ENCODE measurements at places on chromosomes 6 and 20.

DNA sequence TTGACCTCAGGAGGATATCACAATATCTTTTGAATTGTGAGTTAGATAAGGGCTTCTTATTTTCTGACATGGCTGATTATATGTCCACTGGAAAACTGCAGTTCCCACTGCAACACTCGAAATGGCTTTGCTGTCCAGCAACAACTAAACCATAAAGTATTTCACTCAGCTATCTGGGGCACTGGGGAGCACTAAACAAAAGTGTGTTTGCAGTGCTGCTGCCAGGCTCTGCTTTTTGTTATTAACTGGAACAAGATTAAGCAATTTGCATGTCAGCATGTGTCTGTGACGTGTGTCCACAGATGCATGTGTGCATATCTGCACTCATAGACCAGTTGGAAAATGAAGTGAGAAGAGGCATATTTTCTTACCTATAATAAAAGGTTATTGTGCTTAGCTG lies 107.8 kb upstream of the CCN2 start:
- DNase-seq: no peak

DNA sequence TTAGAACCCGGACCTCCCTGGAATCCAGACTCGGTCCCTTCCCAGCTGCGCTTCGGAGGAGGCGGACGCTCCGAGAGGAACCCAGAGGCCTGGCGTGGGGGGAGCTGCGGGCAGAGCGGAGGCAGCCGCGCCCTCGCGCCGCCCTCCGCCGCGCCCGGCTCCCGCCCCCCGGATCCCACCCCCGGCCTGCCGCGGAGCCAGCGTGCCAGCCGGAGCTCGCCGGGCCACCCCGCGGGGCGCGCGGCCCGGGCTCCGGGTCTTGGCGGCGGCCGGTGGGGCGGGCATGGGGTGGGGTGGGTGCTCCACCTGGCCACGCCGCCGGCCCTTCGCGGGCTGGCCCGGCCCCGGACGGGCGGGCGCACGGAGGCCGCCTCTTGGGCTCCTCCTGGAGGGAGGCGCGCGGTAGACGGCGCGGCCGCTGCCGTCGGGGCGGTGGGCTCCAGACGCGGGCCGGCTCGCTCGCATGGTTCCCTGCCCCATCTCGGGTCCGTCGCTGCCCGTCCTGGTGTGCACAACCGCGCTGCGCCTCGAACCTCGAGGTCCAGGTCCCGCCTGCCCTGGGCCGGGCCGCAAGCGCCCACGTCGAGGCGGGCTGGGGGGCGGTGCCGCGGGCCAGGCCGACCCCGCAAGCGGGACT lies 592 bp upstream of the CDYL start:
- peak; percentile 35 for DNase-seq

DNA sequence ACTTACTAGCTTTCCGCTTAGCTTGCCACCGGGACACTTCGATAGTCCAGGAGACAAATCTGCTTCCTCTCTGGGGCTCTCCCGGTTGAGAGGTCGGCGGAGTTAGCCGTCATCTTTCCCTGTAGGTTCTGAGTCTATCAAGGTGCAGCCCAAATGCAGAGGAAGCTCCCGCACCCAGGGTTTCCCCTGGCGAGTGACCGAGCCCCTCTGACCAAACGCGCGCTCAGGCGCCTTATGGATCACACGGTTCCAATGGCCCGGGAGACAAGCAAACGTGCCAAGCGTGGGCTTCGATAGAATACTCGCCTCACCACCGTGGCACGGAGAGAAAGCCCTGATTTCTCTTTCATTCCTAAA lies 15.8 kb upstream of the FOXC1 start:
- no peak for DNase-seq

DNA sequence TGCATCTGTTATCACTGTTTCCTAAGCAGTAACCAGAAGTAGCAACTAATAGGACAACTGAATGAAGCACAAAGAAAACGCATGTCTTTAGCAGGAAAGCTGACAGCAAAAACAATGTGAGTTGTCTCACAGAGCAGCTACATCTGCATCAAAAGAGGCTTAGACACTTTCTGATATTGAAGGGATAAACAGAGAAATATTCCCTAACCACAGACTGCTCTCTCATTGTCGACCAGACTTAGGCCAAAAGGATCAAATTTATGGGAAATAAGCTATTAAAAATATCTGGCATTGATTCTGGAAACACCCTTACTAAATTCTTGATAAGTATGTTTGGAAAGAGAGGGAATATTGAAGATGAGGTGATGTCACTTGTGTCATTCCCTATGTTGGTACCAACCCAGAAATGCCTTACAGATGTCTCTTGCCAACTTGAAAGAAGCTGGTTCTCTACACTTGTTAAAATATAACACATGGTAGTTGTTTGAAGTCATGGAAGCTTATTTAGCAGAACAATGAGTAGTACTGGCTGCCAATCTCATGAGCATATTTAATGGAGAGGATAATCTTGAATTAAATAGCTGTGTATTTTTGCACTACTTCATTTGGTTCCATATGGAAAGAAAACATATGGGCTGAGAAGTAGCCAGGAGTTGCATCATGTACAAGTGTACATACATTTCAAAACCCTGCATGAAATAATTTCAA lies 929.3 kb upstream of the MAN1A1 start:
- DNase-seq: no peak

- no peak for DNase-seq
These were observed 959.2 kb upstream of the GJE1 start for GRCh38 chr6:141173529-141173928.

GRCh38 chr6:6882592-6882991 lies 225.2 kb upstream of the RREB1 start:
- no peak for DNase-seq

DNA sequence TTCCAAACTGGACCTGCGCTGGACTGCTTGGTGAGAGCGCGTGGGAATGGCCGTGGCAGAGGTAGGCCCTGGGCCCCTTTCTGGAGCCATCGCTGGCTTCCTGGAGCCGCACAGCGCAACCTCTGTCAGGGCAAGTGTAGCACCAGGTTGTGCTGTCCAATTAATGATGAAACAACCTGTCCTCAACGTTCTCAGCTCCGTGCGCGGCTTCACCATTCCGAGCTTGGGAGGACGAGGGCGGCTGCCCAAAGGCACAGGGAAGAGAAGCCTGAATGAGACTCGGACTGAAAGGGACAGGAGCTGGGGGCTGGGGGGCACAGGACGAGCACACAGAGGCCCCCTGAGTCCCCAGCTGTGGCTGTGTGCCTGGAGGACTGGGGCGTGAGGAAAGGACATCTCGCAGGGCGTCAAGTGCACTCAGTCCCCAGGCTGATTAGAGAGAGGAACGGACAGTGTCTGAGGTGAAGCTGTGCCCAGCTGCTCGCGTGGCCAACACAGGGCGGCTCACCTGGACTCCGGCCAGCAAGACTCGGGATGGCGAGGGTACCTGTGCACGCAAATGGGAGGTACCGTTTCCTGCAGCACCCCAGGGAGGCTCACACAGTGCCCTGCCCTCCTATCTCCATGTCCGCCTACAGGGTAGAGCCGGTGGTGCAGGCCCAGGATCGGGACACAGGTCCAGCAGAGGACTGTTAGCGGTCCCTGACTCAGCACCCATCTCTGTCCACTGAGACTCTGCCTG lies 403.3 kb downstream of the TAF4 start:
- no peak for DNase-seq

- DNase-seq: no peak
These were observed 38.2 kb upstream of the CTAGE9 start for GRCh38 chr6:131749023-131749422.

DNA sequence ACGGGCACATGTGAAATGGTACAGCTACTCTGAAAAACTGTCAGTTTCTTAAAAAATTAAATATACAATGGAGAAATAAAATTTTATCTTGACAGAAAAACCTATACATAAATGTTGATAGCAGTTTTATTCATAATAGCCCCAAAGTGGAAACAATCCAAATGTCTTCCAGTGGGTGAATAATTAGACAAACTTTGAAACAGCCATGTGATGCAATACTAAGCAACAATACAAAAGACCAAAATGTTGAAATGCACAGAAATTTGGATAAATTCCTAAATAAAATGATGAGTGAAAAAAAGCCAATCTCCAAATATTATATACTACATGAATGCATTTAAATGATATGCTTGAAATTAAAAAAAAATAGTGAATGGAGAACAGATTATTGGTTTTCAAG lies 523.1 kb downstream of the HTR1B start:
- no peak for DNase-seq

DNA sequence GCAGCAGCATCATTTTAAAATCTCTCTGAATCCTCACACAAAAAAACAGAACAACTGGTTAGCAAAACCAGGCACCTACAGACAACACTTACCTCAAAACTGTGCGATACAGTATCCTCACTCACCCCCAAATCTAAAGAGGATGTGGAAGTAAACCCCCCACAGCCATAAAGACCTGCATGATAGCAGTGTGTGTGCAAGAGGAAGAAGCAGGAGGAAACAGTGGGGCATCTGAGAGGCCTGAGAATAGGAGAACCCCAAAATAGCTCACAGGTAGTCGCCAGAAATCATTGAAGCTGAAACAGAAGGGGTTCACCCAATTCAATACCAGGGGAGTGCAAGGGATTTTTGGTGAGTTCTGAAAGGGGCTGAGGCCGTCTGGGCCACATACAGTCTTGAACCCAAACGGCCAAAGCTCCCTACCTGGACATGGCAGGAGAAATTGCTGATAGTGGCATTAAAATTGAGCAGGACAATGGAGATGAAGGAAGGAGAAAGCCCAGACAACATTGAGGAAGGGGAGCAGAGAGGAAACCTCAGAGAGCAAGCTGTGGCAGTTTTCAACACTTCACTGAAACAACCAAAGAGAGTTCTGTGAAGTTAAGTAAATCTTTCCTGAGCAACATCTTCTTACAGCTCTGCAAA lies 129.7 kb downstream of the FIG4 start:
- no peak for DNase-seq

GRCh38 chr6:97586344-97586743 lies 303.3 kb upstream of the MMS22L start:
- DNase-seq: no peak

GRCh38 chr20:32707691-32708581 lies 34.2 kb upstream of the C20orf203 start:
- DNase-seq: no peak

DNA sequence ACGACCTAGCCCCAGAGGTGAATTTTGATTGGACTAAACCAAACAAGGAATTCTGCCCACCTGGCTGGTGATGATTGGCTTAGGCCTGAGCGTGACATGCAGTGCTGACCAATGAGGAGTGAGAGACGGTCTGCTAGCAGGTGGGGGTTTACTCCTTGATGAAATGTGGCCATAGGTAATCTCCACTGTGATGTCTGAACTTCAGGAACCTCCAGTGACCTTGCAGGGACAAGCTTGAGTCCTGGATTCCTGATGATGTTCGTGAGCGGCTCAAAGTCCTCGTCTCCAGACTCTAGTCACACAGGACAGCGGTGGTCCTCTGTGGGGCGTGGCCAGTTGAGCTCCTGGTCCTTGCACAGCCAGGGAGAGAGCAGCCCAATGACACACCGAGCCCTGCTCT lies 8.4 kb downstream of the VSX1 start:
- DNase-seq: no peak

- DNase-seq: no peak
These were observed 114.3 kb downstream of the GJA1 start for GRCh38 chr6:121549736-121550135.

- no peak for DNase-seq
These were observed 109.7 kb upstream of the MMS22L start for GRCh38 chr6:97392735-97393134.

DNA sequence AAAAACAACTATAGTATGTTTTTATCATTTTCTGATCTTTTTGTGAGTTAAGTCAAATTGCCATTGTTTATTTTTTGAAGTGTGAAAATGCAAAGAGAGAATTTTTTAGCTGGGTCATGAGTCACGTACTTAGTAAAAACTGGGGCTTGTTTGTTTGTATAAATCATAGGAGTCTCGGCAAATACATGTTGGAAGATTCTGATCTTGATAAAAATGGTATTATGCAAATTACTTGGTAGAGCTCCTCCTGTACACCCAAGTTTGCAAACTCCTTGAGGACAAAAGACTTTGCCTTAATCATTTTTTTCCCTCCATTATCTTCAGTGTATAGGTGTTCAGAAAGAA lies 25.8 kb downstream of the TBPL1 start:
- DNase-seq: no peak

DNA sequence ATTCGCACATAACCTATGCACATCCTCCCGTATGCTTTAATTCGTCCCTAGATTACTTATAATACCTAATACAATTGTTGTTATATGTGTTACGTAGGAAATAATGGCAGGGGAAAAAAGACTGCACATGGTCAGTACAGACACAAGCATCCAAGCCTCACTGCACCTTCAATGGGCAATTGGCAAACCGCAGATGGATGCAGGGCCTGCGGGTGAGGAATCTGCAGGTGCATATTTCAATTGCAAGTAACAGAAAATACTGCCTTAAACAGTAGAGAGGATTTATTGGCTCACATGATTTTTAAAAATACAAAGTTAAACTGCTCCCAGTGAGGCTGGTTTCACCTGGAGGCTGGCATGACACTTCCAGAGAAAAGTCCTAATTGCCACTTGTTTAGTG lies 142.1 kb upstream of the MLN start:
- no peak for DNase-seq

GRCh38 chr6:156598071-156598854 lies 178.9 kb upstream of the ARID1B start:
- DNase-seq: no peak

GRCh38 chr6:835476-836160 lies 142.7 kb upstream of the EXOC2 start:
- DNase-seq: no peak

GRCh38 chr6:89357390-89357789 lies 4.9 kb upstream of the UBE2J1 start:
- DNase-seq: no peak

- no peak for DNase-seq
These were observed 216.5 kb downstream of the LY86 start for GRCh38 chr6:6804843-6805615.

DNA sequence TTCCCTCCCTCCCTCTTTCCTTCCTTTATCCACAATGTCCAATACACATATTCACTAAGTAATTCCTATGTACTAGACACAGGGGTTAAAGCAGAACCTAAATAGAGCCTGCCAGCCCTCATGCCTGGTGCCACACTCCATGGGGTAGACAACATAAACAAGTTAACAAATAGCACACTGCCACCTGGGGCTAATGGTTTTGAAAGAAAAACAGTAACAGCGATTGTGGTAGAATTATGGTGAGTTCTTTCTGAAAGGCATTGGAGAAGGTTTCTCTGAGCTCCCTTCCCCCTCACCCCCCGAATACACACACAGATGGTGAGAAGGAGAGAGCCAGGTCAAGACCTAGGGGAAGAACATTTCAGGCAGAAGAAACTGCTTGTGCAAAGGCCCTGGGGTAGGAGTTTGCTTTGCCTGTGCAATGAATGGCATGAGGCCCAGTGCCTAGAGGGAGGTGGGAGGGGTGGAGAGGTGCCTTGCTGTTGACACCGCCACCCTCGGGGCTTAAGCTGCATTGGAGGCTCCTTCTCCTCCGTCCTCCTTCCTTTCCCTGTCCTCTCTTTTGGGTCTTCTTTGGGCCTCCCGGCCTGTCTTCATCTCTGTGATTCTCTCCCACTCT lies 502.4 kb upstream of the SULF2 start:
- DNase-seq: no peak

GRCh38 chr20:54227751-54228150 lies 19.9 kb downstream of the PFDN4 start:
- no peak for DNase-seq

GRCh38 chr6:112941613-112942012 lies 594.5 kb downstream of the RFPL4B start:
- no peak for DNase-seq

- no peak for DNase-seq
These were observed 13.8 kb downstream of the SPINT4 start for GRCh38 chr20:45735988-45736387.

GRCh38 chr6:107082045-107082444 lies 33.3 kb downstream of the BEND3 start:
- DNase-seq: no peak
